Amygdala (tissue), 56 donors: ENCODE measurements at places on chromosomes 3 and 15.

- no peak for DNase-seq
Measured at GRCh38 chr15:23646165-23647000, 1.3 kb downstream of the MAGEL2 start.

GRCh38 chr3:46997453-46998091 lies 18.1 kb downstream of the NBEAL2 start:
- no peak for DNase-seq

DNA sequence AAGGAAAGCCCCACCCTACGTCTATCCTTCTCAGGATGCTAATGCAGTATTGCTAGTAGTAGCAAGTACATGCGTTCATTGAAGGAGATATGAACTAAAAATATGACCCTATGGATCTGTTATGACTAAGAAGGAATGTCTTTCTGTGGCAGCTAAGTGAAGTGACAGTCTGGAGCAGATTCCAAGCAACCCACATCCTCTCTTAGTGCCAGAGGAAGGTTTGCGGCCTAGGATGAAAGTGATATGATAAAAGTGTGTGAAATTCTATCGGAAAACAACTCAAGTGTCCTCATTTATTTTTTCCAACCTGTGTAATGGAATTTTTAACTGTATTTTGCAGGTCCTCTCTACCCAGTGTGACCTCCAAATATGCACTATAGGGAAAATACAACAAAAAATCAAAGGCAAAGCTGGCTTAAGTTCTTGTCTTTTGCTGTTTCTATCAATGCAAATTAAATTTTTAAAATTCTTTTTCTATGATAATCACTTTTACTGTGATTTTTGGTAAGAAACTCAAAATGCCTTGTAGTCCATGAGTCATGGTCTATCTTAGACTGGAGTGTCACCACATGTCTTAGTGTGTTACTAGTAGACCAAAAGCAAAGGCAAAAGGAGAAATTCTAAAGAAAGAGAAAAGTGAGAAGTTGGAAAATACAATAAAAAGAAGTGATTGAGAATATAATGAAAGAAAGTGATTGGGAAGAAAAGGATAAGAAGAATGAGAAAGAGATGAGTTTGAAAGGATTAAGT lies 161.2 kb upstream of the TMCO5A start:
- no peak for DNase-seq

DNA sequence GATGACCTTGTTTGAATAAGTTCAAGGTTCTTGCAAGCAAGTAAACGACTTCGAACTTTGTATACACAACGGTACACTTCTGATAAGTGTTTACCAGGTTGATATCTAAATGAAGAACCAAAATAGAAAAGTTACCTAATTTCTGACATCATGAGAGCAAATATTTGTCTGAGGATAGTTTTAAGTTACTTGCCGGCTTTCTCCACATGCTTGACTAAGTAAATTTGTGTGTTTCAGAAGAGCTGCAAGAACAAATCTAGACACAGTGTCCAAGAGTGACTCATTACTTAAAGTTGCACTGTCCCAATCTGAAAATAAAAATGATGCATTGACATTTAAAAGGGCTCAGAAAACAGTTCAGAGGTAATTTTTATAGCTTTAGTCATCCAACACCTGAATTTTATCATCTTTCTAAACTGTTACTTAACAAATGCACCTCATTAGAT lies 115.1 kb downstream of the HERC1 start:
- no peak for DNase-seq

DNA sequence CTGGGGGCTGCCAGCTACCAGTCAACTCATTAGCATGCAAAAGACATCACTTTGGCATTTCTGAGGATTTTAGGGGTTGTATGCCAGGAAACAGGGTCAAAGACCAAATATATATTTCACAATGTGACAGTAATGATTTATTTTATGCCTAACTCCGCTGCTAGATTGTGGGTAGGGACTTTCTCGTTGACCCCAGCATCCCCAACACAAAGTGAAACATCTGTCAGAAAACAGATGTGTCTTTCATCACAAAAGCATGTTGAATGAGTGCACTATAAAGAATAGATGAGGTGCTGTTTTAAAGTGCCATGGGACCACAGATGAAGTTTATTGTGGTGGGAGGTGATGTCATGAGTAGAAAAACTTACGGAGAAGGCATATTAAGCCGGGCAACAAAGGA lies 59.7 kb downstream of the ITPR1 start:
- no peak for DNase-seq

DNA sequence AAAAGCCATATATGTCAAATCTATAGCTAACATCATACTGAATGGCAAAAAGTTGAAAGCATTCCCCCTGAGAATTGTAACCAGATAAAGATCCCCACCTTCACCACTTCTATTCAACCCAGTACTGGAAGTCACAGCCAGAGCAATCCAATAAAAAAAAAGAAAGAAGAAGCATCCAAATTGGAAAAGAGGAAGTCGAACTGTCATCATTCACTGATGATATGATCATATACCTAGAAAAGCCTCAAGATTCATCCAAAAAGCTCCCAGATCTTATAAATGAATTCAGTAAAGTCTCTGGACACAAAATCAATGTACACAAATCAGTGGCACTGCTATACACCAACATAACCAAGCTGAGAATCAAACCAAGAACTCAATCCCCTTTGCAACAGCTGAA lies 97.4 kb downstream of the CBLB start:
- no peak for DNase-seq

DNA sequence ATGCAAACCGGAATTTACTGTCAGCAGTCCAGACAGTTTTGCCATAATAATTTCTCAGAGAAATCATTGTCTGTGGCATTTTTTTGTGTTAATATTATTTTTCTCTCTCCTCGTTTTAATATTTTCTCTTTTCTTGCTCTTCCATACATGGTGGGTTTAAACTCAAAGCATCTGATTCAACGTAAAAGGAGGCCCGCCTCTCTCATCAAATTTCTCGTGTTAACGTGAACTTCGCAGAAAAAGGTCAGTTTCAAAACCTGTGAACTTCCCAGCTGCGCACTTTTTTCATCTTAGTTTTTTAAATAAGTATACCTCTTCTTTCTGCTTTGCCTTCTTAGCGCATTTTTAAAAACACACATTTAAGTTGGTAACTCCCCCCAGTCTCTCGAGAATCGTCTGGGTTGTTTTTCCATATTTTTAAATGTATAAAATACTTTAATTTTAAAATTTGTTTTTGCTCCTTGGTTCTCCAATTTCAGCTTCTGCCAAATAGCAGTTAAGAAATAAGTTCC lies 9.1 kb downstream of the SHOX2 start:
- no peak for DNase-seq

DNA sequence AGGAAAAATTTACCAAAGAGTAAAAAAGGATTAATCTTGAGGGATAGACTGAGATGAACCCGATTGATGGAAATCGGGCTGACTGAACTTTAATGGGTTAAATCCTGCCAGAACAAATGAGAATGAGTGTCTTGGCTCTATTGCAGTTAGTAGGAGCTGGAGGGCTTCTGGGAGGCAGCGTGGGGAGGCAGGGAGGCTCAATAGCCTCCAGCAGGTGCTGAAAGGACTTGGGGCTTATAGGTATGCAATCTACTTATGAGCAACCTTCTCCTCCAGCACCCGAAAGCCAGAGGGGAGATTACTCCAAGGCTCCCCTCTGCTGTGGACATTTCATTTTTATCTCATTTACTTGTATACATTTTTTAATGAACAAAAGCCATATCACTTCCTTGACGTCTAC lies 1.0 kb upstream of the CRYBG3 start:
- DNase-seq: no peak

DNA sequence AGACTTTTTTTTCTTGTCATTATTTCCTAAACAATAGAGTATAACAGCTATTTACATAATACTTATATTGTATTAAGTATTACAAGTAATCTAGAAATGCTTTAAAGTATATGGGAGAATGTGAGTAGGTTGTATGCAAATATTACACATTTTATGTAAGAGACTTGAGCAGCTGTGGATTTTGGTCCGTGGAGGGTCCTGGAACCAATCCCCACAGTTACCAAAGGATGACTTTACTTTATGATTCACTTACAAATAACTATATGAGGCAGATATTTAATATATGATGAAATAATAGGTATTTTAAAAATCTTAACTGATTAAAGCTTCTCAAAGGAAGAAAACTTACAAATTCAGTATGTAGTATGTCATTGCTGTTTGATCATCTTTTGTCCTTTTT lies 56.3 kb downstream of the PPP2R3A start:
- no peak for DNase-seq

GRCh38 chr15:29003191-29003839 lies 117.5 kb downstream of the APBA2 start:
- DNase-seq: no peak
